Fibroblast of skin of left quadriceps (primary cell): ENCODE measurements at places on chromosomes 7 and 10.

GRCh38 chr7:88347517-88347916, 40.8 kb upstream of the STEAP4 start:
- DNase-seq: no peak

DNA sequence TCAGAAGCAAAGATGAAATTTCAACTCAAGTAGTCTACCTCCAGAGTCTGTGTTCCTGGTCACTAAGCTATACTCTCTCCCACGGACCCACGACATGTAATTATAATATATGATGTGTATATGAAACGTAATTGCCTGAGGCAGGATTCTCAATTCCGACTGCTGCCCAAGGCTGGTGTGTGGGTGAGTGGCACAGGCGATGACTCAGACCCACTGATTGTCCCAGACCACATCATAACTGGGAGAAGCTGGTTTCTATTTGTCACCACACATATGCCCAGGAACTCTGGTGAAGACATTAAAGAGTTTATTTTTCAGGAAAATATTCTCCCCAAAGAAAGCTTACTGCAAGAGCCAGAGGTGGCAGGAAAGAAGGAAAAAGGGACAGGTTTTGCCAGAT, 219.3 kb downstream of the JAZF1 start:
- no peak for DNase-seq

GRCh38 chr10:121994429-121994941, 5.5 kb downstream of the TACC2 start:
- no peak for DNase-seq

- DNase-seq: no peak
Measured at GRCh38 chr10:112948196-112948595, 1.9 kb upstream of the TCF7L2 start.

- DNase-seq: no peak
Measured at GRCh38 chr10:88858491-88858890, 6.8 kb upstream of the ANKRD22 start.

GRCh38 chr10:126215746-126216631, 172.3 kb downstream of the ADAM12 start:
- peak; percentile 91 for DNase-seq

DNA sequence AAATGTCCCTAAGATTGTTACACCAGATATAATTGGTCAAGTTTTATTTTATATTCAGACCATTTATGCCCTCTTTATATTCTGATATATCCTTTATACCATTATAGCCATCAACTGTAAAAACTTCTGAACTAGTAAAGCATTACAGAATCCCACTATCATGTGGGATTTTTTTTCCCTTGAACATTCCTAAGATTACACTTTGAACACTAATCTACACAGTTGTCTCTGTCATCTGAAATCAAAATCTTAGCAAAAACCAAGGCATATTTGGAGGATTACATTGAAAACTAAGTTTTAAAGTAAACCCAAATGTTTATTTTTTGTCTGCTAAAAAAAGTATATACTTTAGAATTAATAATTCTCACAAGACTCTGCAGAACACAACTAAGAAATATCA, 116.2 kb upstream of the GPR22 start:
- DNase-seq: no peak
